ENCODE measurements at places on chromosomes 3 and 15.

- no peak for DNase-seq
Observed at GRCh38 chr3:103684904-103685303, 1250.1 kb downstream of the ZPLD1 start.

DNA sequence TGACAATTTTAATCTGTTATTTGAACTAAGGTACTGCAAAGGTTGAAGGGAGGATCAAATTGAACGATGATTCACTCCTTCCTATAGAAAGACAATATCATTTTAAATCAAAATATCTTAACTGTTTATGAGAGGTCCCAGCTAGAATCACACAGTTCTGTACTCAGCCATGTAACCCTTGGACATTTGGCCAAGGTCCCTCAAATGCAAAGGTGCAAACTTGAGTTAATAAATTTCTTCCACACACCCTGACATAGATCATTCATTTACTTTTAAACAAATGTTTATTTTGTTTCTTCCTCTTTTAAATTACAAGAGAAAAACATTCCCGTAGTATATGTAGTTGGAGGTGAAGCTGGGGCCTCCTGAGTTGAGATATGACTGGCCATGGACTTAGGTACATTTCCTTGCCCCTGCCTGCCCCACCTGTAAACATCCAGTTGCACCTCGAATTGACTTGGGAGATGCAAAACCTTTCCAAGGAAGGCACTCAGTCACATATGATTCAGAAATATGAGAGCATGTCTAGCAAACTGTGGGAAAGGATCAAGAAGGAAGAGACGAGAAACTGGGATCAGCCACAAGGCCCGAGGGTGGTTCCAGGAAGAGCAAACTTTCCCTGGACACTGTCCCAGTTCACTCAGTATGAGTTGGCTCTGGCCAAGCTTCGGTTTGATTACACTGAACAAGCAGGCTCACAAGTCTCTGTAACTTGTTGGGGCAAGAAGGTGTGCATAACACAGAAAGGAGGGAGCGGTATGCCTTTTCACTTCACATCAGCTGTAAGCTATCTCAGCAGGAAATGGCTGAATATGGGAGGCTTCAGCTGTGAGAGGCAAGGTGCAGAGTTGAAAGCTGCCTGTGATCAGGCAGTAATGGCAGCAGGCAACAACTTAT lies 6.7 kb downstream of the TNFSF10 start:
- DNase-seq = peak; percentile 60

GRCh38 chr15:93174836-93175235 lies 85.8 kb upstream of the RGMA start:
- DNase-seq = no peak

- DNase-seq = no peak
Observed at GRCh38 chr3:50388720-50389413, 29.5 kb upstream of the TMEM115 start.

- DNase-seq = no peak
Observed at GRCh38 chr15:40508216-40508615, 37.4 kb downstream of the CHST14 start.

- DNase-seq = no peak
Observed at GRCh38 chr3:181052256-181052655, 62.7 kb upstream of the DNAJC19 start.

- no peak for DNase-seq
Observed at GRCh38 chr3:146746190-146746589, 141.0 kb upstream of the PLSCR5 start.

DNA sequence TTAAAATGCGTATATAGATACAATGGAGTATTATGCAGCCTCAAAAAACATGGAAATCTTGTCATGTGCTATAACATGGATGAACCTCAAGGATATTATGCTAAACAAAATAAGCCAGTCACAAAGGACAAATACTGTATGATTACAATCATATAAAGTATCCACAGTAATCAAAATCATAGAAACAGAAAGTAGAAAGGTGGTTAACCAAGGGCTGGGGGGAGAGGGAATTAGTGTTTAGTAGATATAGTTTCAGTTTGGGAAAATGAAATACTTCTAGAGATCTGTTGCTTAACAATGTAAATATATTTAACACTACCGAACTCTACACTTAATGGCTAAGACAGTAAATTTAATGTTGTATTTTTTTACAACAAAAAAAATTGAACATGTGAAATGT lies 9.0 kb downstream of the TOP2B start:
- no peak for DNase-seq

GRCh38 chr3:119745942-119746341 lies 36.0 kb upstream of the NR1I2 start:
- DNase-seq = no peak

DNA sequence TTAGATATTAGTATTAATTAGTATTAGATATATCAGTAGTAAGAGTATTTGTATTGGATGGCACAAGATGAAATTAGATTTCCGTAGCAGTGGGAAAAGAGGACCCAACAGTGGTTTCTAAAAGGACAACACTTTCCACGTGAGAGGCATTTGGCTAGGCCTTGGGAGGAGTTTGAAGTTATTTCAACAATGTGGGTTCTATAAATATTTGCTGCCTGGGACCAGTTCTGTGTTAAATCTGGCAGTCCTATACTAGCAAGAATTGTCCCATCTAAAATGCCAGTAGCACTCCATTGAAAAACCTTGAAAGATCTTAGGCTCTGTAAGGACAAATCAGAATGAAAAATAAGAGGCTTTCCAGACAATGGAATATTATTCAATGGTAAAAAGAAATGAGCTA lies 347.1 kb upstream of the DNAJC19 start:
- no peak for DNase-seq

DNA sequence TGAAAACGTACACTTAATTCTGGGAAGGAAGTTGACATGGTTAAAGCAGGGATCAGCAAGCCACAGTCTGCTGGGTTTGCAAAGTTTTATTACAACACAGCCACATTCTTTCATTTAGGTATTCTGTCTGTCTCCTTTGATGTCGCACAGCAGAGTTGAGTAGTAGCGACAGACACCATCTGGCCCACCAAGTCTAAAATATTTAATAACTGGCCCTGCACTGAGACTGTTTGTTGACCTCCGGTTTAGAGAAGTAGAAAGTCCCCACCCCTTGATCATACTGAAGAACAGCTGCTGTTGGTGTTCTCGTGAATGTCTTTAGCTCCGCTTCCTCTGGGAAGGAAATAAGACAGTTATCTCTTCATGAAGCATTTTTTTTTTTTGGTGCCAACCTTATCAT lies 66.2 kb downstream of the MCTP2 start:
- DNase-seq = no peak

DNA sequence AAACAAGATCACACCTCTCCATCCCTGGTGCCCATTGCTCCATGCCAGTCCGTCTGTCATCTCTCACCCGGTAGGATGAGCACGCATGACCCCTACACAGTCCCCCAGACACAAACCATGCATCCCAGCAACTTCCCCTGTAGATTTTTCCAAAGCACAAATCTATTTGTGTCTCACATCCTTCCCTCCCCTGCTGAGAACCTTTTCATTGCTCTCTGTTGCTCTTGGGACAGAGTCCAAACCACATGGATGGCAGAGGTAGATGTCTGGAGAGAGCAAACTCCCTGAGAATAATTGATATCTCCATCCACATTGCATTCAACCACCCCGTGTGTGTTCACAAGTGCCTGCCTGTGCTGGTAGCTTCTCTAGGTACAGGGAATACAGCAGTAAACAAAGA lies 29.9 kb upstream of the LRTM1 start:
- DNase-seq = no peak

DNA sequence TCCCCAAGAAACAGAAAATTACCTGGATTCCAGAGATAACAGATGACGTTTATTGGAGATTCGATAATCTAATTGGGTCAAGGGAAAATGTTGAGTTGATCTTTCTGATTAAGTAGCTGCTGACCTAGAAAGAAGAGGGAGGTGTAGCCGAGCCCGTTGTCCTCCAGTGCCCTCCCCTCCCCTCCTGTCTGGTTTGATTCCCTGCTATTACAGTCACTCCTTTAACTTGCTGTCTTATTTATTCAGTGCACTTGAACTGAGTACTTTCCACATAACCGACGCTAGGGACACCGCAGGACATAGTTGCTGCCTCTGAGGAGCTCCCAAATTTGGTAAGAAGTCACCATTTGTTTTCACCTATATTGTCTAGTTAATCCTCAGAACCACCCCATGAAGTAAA lies 103.7 kb downstream of the AQP9 start:
- no peak for DNase-seq

- no peak for DNase-seq
Observed at GRCh38 chr15:58052334-58052733, 13.2 kb downstream of the ALDH1A2 start.

- DNase-seq = no peak
Observed at GRCh38 chr3:139764069-139764905, 86.5 kb upstream of the NMNAT3 start.

DNA sequence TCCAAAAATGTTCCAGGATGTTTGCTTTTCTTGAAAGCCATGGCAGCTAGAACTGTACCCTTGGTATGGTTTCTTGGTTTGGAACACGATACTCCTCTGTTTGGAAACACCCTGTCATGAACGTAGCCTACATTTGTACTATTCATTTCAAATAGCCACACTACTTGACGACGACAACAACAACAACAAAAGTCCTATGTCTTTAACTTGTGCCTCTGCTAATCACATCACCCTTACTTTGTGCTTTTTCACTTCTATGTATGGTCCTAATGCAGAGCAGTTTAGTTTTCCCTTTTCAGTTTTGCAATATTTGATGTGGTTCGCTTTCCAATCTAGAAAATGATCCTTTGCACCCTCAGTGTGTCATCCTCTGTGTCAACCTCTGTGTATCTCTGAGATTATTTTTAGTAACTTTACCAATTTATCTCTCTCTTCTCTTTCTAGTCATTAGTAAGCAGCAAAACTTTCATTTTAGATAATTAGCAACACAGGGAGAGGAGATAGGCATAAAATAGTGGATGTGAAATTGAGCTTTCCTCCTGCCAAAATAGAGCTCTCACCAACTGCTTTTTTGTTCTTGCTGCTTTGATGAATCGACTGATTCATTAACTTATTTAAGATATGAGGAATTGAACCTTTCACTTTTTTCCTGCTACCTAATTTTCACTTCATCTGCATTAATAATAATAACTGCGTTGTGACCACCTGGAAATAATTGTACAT lies 44.1 kb upstream of the TP63 start:
- no peak for DNase-seq

GRCh38 chr3:192273697-192274010 lies 453.7 kb downstream of the FGF12 start:
- peak; percentile 54 for DNase-seq

Data from Calu3 (cell line).